ENCODE measurements at places on chromosomes 11 and 22.

- DNase-seq: no peak
Observed at GRCh38 chr11:71246559-71246958, 5.8 kb downstream of the SHANK2 start.

DNA sequence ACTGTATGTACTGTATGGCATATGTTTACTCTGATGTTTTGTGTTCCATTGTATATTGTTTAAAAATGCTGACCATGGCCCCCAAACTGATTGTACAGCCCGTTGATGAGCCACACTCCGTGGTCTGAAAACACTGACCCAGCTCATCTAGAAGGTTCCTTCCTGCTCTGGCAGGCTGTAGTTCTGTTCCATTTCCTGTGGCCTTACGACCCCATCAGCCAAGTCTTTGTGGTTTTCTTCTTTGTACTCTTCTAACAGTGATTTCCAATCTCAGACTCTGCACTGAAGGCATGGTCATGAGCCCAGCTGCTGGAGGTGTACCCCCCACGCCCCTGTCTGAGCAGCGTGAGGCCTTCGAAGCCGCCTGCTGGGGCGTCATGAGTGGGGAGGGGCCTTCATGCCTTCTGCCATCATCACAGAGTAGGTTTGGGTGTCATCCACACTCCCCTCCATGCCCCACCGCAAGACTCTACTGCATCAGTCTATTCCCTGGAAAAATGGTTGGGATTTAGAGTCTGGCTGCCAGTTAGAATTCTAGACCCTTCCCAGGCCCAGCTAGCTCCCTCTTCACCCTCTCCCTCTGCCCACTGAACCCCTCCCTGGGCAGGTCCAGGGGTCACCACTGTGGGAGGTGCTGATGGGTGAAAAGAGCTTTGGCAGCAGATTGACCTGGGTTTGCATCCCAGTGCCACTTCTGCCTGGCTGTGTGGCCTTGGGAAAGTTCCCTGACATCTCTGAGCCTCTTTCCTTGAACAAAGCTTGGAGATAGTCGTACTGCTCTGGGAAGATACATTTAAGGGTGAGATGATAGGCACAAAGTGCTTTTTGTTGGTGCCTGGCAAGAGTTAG lies 11.3 kb upstream of the C11orf96 start:
- no peak for DNase-seq

GRCh38 chr22:22195265-22196017 lies 49.1 kb upstream of the VPREB1 start:
- peak; percentile 51 for DNase-seq

GRCh38 chr11:121961321-121961801 lies 154.7 kb downstream of the BLID start:
- no peak for DNase-seq

DNA sequence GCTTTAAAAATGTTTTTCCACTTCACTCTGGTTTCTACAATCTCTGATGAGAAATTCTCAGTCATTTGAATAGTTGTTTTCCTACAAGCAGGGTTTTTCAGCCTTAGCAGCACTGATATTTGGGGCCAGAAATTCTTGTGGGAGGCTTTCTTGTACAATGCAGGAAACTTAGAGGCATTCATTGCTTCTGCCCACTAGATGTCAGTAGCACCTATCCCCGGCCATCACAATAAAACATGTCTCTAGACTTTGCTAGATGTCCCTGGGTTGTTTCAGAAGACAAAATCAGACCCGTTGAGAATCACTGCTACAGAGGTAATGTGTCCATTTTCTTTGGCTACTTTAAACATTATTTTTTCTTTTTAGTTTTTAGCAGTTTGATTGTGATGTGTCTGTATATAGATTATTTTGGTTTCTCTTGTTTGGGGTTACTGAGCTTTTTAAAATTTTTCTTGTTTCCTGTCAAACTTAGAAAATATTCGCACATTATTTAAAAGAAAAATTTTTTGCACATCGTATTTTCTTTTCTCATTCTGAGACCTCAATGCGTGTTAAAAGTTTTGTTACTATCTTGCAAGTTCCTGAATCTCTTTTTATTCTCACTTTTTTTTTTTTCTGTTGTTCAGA lies 60.8 kb upstream of the CCDC179 start:
- no peak for DNase-seq

- DNase-seq: no peak
Observed at GRCh38 chr11:44246726-44247125, 63.2 kb downstream of the ALX4 start.

DNA sequence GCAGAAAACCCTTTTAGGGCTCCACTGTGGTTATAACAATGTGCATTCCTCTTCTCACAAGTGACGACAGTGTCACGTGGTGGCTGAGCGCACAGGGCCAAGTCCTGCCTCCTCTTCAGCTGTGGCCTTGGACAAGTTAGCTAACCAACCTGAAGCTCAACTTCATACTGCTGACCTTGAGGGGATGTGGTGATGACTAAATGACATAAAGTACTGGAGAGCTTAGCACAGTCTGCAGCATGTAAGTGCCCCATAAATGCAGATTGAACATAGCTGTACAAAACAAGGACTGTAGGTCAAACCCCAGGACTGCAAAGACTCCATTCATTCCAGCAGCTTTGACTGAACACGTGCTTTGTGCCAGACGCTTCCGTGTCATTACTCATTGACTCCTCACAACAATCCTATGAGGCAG lies 20.1 kb upstream of the MRGPRX2 start:
- no peak for DNase-seq

DNA sequence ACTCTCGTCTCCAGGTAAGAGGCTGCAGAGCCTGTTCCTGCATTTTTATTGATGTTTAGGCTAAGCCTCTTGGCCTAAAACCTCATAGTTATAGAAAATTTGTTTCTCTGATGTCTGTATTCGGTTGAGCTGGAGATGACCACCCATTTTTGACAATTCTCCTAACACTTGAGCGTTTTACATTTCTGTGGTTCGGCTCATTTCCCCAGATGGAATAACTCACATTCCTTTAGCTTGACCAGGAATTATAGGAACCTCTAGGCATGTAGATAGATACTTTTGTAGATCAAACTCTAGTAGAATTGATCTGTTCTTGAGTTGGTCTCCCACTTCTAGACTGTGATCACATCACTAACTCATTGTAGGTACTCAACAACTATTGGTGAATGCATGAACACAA lies 172.6 kb upstream of the CADM1 start:
- no peak for DNase-seq

- no peak for DNase-seq
Observed at GRCh38 chr11:8828580-8829361, 82.2 kb upstream of the AKIP1 start.

DNA sequence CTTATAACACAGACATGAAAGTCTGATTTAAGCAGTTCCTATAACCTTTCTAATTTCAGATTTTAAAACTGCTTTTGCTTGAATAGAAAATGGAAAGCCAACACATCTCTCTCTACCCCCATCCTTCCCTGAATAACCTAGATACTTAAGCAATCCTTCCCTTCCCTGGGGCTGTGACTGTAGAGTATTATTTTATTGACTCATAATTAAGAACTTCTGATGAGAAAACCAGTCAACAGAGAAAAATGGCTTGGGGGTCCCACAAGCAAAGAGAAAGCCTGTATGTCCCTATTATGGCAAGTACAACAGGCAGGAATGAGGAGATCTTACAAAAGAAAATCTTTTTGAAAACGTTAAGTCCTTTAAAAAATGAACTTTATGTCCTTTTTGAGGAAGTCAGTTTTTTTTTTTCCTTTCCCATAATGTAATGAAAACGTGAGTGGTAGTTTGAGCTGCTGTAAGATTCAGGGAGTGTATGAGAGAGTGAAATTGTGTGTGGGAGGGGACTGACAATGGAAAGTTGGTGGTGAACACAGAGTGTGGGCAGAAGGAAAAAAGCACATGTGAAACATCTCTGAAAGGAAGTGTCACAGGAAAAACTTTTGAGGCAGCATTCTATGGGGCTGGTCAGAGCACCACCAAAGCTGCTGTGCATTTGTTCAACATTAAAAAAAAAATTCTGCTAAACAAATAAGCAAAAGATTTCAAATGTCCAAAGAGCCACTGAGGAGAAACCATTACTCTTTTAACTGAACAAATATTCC lies 154.6 kb downstream of the MAML2 start:
- DNase-seq: no peak

DNA sequence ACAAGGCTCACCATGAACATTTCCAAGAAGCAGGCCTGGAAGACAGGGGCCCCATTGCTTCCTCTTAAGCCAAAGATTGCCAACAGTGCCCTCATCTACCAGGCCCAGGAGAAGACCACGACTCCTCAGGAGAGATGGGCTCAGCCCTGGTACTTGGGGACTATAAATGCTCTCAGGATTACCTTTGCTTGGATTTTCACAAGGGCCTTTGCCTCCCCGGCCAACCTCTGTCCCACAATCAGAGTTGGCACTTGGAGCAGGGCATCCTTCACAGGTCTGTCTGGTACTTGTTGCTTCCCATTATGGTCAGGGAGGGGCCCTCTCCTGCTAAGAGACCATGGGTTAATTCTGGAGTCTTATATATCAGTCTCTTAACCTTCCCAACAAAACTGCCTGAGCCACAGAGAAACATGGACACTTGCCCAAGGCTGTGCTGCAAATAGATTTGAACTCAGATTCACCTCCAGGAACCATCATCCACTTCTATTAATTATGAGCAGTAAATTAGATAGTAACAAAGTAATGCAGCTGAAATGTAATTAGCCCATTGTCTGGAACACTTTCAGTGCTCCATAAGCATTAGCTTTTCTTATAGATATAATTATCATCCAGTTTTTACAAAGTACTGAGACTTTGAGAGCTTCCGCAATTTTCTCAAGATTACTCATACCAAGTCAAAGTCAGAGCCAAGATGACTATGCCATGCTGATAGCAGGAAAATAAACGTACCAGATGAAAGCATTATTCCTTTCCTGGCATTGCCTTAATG lies 33.5 kb downstream of the POU2AF3 start:
- DNase-seq: no peak

- DNase-seq: no peak
Observed at GRCh38 chr11:72423840-72424239, 10.5 kb downstream of the CLPB start.

- no peak for DNase-seq
Observed at GRCh38 chr22:38832005-38832978, 11.5 kb downstream of the NPTXR start.

DNA sequence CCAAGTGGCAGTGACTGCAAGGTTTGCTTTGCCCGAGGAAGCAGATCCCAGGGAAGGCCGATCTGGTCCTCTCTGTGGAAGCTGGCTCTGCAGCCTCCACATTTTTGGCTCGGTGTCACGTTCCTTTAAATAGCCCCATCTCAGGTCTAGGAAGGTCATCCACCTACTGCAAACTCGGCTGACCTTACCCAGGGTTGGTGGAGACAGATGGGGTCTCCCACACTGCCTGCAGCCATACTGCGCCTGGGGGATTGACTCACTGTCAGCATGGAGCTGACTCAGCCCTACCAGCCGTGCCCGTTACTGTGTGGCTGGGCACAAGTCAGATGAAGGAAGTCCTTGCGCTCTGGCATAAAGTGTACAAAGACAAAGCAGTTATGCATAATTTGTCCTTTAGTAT lies 16.9 kb downstream of the CDPF1 start:
- DNase-seq: no peak

DNA sequence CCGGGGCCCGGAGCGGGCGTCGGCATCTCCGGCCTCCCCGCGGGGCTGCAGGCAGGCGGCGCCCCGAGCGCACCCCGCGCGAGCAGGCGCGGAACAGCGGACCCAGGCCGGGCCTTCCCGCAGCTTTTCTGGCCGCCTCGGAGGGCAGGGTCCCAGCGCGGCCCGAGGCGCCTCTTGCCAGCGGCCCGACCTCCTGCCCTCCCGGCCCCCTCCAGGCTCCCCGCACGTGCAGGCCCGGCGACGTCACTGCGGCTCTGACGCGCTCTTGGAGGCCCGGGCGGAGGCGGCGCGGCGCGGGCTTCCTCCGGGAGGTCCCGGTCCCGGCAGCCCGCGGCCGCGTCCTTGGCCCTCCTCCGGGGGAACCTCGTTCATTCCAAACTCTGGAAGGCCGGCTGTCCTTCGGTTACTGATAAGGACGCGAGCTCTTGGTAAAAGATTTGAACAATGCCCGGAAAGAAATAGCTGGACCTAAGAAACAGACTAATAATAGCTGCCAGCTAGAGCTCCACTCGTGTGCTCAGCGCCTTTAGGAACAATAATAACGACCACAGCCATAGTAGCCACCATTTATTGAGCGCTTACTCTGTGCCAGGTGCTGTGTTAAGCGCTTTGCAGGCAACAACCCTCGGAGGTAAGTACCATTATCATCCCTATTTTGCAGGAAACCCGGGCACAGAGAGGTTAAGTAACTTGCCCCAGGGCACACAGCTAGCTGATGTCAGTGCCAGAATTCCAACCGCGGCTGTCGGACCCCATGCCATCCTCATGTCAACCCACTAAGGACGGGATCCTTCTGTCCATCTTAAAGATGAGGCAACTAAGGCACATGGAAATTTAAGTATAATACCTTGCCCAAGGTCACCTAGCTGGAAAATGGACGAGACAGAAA lies 39.1 kb upstream of the CREB3L1 start:
- peak; percentile 83 for DNase-seq

DNA sequence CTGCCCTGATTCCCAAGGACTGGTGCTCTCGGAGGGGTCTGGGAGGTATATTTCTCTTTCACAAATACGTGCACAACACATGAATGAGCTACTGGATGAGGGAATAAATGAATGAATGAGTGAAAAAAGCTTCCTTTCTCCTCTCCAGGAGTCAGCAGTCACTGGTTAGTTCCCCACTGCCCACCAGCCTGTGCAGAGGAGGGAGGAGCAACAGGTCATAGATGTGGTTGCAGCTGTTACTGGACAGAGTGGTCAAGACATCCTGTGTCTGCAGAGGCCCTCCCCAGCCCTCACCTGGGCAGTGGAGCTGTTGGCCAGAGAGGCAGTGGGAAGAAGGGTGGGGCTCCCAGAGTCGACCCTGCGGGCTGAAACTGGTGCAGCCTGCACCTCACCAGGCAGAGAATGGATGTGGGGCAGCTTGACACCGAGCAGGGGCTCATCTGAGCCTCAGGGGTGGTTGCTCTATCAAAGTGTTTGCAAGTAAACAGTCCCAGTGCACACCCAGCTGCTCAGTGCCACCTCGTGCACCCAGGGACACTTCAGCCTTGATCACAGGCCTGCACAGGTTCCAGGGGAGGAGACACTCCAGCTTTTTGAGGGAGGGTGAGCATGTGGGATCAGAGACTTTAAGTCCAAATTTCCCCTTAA lies 1.4 kb upstream of the VPREB1 start:
- no peak for DNase-seq

GRCh38 chr11:12414611-12415010 lies 37.2 kb downstream of the PARVA start:
- DNase-seq: no peak

All from right forelimb (tissue), 1 donor.